ENCODE measurements at places on chromosomes 4 and X.
A peak's percentile ranks its signal among the peaks of the same experiment; 100 is the strongest.

- peak; percentile 26 for DNase-seq
These were observed 60.2 kb upstream of the PGAM4 start for GRCh38 chrX:78029663-78030062.

DNA sequence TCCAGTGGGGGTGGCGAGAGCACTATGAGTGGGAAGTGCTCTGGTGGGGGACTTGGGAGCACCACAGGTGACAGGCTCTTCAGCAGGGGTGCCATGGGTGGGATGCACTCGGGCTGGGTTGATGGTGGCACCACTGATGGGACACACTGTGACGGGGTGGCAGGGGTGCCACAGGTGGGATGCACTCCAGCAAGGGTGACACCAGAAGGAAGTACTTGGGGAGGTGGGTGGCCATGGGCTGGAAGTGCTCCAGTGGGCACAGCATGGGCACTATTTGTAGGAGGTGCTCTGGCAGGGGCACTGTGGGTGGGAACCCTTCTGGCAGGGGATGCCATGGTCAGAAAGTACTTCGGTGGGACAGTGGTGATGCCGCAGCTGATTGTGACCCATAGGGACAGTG, 346.6 kb downstream of the CFAP47 start:
- DNase-seq = no peak

DNA sequence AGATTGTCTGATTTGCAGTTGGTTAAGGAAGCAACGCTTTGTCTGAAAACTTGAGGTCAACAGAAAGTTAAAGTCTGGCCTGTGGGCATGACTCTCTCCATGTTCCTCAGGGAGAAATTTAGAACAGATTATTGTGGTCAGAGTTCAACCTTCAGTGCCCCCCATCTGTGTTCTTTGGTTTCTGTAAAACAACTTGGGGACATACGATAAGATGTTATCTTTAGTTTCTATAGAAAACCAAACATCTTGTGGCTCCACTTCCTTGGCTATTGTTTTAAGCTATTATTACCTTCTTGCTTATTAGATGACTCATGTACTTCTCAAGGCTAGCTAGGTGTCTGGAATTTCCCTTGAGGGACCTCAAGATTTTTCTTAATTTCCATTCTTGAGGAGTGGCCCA, 507.7 kb downstream of the PDHA2 start:
- no peak for DNase-seq

DNA sequence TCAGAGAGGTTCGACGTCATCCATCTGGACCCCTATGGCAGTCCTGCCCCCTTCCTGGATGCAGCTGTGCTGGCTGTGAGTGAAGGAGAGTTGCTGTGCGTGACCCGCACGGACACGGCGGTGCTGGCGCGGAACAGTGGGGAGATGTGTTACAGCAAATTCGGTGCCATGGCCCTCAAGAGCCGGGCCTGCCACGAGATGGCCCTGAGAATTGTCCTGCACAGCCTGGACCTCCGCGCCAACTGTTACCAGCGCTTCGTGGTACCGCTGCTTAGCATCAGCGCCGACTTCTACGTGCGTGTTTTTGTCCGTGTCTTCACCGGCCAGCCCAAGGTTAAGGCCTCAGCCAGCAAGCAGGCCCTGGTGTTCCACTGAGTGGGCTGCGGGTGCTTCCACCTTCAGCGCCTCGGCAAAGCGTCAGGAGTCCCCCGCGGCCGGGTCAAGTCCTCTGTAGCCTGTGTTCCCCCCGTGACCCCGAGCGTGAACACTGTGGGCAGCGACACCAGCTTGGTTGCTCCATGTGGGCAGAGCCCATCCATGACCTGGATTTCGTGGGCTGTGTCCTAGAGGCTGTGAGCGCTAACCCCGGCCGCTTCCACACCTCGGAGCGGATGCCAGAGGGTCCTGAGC, 186.7 kb upstream of the SLITRK2 start:
- DNase-seq = no peak

GRCh38 chrX:24839331-24839730, 145.6 kb downstream of the POLA1 start:
- no peak for DNase-seq

DNA sequence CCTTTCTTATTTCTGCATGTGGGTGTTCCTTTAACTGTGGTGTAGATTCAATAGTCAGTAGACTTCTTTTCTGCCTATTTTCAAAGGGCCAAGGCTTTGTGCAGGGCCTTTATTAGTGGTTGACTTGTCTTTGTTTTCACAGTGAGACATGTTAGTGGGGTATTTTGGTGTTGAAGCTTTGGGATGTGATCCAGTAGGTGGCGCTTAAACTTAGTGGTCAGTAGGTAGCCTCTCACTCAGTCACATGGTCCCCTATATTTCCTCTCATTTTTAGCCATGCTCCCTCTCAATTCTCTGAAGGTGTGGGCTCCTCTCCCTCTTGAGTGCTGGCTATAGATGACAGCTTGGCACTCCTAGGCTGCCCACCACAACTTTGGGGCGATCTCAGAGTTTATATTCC, 23.4 kb upstream of the SLC10A7 start:
- DNase-seq = no peak

GRCh38 chr4:135244056-135244455, 1042.5 kb upstream of the PABPC4L start:
- DNase-seq = no peak

DNA sequence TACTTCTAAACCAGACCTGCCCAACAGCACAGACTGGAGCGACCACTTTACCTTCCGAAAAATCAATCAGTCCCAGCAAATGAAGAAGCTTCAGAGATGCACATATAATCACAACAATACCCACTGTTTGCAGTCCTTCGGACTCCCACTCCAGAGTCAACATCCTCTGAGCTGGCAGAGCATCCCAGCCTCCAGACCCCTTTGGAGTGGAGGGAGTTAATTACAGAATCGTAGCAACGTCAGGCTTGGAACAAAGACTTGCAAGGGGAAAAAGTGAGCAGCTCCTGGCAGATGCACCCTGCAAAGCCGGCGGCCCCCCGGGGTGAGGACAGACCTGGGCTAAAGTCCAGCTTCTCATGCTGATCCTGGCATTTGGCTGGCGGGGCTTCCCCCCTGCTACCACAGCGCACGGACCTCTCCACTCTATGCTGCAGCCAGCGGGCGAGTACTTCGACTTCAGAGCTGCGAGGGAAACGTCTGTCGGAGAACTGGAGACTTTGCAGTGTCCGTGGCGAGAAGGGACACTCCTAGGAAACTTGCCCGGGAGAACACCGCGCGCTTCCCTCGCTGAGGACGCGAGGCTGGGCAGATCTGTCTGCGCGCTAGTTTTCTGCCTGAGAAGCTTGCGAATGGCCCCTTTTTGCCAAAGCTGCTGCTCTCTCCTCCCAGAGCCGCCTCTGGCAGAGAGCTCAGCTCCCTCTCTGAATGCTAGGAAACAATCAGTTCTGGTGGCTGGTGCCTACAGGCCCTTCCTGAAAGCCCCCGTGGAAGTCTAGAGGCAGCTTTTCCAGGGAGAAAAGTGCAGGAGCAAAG, 283.7 kb downstream of the PACRGL start:
- no peak for DNase-seq
